Activated T-cell treated with anti-CD3 and anti-CD28 coated beads, Interleukin-2, amount 50 U/mL, for 72 hours (primary cell): ENCODE measurements at places on chromosomes 11 and 22. TPM values are rescaled to one million over a fixed set of nuclear protein-coding genes. Genes with fewer than 3 reads are reported as not detected.

Gene BACE1
- total RNA-seq: 1.1 TPM

Gene SCGB1D2
- total RNA-seq: not detected

Gene USP35
- 17.3 TPM for total RNA-seq

Gene AMPD3
- total RNA-seq: 28.8 TPM

Gene TESMIN
- total RNA-seq: 8.0 TPM

Gene MS4A10
- total RNA-seq: not detected

Gene MRGPRX3
- total RNA-seq: not detected

Gene DNAJB7
- not detected for total RNA-seq

Gene NPAS4
- not detected for total RNA-seq

Gene DEPDC7
- total RNA-seq: 1.2 TPM

Gene LARGE2
- total RNA-seq: 1.4 TPM

DNA sequence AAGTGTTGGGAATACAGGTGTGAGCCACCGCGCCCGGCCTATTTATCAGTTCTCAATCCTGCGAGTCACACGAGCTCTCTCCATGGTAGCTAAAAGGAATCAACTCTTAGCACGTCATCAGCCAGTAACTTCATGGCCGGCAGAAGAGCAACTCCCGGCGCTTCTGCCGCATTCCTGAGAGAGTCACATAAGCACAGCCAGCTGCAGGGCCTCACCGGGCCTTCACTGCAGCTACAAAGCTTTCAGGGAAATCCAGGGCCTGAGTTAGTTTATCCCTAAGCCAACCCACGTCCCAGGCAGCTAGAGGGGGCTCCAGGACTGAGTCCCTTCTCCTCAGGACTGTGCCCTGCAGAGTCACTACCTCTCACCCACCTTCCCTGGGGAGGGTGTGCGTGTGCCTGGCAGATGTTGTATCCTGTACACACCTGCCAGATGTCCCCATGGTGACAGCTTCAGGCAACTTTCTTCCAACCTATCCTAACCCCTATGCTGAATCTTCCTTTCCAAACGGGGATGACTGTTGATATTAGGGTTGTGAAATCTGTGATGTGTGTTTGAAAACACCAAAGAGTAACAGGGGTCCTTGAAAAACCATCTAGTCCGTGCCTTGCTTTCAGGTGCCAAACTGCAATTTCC is 45.9 kb upstream of the ARFGAP3 start:
- DNase-seq: no peak

GRCh38 chr11:56948991-56949515 is 39.7 kb upstream of the OR5AK2 start:
- DNase-seq: no peak

DNA sequence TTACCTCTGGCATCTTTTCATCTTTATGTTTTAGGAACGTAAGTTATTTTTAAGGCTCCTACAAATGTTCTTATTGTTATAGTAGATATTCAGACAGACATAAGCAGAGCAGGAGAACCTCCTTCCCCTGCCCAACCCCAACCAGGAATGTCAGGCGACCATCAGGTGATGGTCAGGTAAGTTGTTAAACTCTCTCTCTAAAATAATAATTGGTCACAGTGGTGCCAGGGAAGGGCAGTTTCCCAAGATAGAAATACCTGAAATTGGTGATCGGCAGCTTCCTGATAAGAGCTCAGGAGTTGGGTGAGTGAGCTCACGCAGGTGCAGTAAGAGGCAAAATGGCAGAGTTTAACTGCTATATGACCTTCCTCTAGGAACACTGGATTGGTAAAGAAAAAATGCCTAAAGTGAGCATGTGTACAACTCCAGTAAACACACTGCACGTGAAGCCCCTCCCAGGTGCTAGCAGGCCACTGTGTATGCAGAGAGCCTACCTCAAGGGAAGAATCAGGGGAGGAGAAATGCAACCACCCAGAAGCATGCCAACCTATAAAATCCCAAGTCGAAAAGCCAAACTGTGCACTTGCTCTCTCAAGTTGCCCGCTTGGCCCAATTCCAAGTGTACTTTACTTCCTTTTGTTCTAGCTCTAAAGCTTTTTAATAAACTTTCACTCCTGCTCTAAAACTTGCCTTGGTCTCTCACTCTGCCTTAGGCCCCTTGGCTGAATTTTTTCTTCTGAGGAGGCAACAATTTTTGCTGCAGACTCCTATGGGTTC is 273.9 kb downstream of the SBF2 start:
- DNase-seq: no peak
